ENCODE measurements at places on chromosomes 4 and X. TPM values are rescaled to one million over a fixed set of nuclear protein-coding genes. Genes with fewer than 3 reads are reported as not detected.

Gene PRDM8
- 0.73 TPM for total RNA-seq

Gene AWAT2
- not detected for total RNA-seq

Gene NR3C2
- total RNA-seq, result 24.7 TPM

Gene CT55
- total RNA-seq, result not detected

Gene HMGN5
- 1.8 TPM for total RNA-seq

Gene ADAM29
- total RNA-seq, result not detected

Gene WDR17
- 0.32 TPM for total RNA-seq

Gene GAGE12F
- not detected for total RNA-seq

Gene RAP1GDS1
- total RNA-seq, result 10.5 TPM

Gene PAGE2
- total RNA-seq, result not detected

Measured in Right ventricle myocardium superior (tissue), 1 donor.